ENCODE measurements at places on chromosomes 5 and 9.
A peak's percentile ranks its signal among the peaks of the same experiment; 100 is the strongest.

DNA sequence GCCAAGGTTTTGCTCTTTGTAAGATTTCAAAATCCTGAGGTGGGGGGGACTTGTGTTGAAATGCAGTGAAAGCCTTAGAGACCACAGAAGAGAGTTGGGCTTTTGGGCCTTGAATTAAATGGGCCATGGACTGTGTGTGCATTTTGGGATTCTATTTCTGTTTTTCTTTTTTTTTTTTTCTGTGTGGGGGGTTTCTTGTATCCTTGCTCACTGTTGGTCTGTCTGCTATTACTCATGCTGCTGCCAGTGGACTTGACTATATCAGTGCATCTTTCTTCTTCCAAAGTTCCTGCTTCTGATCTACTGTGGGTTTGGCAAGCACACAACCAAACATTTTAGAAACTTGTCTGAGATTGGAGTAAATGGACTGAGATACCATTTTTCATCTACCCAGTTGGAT is 344.9 kb downstream of the ARL15 start:
- no peak for DNase-seq

DNA sequence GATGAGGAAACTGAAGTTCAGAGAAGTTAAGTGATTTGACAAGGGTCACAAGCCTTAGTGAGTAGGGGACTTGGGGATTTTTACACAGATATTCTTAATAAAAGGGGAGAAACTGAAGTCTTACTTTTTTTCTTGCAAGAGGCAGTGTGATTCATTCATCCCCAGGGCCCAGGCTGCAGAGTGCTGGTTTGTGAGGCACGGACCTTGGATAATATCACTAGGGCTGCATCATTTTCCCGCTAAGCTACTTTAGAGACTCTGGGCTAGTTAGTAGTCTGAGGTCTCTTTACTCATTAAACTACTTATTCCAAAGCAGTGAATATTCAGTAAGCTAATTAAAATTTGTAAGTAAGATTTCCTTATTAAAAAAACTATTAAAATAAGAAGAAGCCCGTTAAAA is 195.0 kb downstream of the PBX3 start:
- DNase-seq: no peak

DNA sequence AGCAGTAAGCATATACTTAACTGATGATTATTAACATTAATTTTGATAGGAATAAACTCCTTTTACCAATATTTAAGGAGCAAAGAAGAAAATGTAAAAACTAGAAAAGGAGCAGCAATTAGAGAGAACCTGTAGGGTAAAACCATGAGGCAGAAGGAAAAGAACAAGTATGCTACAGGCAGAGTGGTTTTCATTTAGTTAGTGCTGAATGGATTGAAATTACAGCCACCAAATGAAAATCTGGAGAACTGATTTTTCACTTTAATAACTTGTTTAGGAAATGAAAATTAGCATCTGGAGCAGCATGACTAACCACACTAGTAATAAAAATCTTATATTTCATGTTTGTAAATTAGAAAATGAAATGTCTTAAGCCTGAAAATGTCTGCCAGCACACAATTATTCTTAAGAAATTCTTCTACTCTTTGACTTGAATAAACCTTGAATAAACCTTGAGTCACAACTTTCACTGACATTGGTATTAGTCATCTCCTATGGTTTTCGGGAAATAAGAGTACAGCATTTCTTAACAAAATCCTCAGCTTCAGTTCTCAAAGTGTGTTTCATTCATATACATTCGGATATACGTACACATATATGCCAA is 1504.9 kb upstream of the C9orf72 start:
- no peak for DNase-seq

- DNase-seq: no peak
Observed at GRCh38 chr5:154892369-154892771, 33.9 kb downstream of the CNOT8 start.

DNA sequence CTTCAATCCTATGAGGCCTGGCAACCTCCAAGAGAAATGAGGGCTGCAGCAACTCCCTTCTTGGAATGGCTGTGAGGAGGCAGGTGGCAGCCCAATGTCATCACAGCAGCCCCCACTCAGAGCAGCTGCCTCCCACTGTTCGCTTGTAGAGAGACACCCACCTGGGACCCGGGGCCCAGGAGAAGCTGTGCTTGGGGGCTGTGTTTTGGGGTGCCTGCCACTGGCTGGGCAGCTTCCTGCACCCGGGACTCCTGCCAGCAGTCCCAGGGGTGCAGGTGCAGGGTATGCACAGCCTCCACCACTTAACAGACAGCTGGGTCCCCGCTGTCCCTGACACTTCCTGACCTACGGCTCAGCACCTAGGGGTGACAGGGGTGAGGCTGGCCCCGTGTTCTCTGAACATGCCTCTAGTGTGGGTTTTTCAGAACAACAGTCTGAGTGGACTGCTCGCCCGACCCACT is 26.2 kb downstream of the NIPAL4 start:
- no peak for DNase-seq

DNA sequence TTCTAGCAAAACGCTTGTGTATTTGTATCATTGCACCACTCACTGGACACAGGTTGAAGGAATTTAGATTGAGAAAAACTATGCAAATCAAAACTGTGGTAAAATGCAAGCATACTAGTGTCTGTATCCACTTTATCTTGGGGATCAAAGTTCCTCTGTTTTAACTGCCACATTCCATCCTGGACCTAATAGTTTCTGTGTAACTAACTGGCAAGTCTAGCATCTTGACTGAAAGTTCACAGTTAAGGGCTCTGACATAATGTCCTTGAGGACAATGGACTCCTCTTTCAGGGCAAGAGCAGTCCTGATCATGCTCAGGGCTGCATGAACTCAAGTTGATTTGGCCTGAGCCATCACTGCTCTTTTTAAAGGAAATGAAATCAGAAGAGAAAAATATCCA is 30.7 kb downstream of the NFIB start:
- DNase-seq: no peak

DNA sequence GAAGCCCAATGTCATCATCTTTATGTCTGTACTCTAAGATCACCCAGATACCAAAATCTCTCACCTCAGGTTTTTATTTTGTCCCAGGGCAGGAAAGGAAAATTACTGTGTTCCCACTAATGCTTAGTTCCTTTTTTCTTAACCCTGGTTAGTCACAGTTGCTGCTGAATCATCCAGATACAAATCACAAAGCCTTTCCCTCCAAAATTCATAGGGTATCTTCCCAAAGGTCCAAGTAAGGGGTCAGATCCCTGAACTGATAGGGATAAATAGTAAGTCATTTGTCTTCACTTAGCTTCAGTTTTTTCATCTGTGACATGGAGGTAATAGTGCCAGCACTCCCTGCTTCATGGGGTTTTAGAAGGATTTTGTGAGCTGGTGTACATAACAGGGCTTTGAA is 2.2 kb downstream of the PLCXD3 start:
- no peak for DNase-seq

DNA sequence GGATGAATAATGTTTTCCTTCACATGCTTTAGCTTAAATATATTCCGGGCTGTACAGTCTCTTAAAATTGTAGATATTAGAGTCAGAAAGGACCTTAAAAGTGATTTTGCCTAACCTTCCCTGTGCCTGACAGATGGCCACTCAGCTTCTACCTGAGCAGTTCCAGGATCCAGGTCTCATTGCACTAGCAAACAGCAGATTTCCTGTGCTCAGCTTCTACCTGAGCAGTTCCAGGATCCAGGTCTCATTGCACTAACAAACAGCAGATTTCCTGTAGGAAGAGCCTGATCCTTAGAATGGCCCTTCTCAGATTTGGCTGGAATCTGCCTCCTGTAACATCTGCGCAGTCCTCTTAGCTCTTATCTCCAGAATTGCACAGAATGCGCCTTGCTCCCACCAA is 219.8 kb downstream of the AOPEP start:
- no peak for DNase-seq

DNA sequence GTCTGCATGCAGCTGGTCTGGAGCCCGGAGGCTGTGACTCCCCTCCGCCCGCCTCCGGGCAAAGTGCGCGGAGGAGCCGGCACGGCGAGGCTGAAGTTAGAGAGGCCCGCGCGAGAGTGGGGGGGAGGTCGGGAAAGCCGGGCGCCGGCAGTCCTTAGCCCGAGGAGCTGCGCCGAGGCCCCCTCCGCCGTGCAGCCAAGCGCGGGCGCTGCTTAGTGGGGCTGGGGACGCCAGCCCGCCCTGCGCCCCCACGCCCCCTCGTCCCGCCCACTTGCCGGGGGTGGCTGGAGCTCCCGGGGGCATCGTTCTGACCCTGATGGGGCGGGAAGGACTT is 403 bp downstream of the NINJ1 start:
- peak; percentile 25 for DNase-seq

DNA sequence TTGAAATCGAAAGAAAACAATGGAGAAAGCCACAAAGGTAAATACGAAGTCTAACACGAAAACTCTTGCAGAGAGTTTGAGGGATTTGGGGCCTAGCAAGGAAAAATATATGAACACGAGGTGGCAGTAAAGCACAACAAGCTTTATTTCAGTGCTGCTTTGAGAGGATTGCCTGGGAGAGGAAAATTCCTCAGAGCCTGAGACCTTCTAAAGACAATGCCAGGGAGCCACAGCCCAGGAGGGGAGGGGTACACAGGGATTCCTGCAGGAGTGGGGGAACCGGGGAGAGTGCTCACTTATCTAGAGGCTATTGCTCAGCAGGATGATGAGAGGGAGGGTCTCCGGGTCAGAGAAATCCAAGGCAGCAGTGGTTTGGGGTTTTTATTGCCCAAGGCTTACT is 134.9 kb upstream of the ADCY2 start:
- DNase-seq: no peak

- no peak for DNase-seq
Observed at GRCh38 chr9:108156270-108156998, 666.9 kb upstream of the KLF4 start.

- DNase-seq: no peak
Observed at GRCh38 chr9:34546834-34547827, 24.3 kb upstream of the ENHO start.

DNA sequence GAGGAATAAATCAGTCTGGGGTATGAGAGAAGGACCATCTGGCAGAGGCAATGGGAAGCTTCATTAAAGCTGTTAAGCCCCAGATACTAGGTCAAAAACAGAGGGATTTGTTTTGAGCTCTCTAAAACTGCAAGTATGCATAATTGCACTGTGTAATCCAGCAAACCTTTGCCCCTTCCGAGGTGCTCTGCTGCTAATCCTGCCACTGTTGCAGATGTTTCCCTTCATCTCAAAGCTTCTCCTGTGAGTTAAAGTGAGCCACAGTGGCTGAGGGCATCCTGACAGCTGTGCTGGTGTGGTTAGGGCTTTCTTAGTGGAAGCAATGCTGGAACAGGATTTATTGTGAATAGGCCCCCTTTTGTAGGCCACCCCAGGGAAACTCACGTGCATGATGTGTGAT is 160.3 kb upstream of the TRPC7 start:
- DNase-seq: no peak

DNA sequence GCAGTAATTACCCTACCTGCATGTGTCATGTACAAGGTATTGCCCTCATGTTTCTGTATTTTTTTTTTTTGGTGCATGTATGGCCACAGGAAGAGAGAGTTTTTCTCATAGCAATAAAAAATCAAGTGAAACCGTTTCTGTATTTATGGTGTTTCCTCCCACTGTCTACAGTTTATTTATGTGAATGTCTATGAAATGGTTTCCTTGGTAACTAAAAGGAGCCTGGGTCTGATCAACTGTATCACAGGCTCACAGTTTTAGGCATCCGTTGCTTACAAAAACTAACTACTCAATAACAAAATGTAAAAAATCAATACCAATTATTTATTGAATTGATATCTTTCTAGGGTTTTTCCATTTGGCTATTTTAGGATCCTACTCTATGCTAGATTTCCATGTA is 464.4 kb downstream of the TAF11L14 start:
- DNase-seq: no peak

- no peak for DNase-seq
Observed at GRCh38 chr9:127303830-127304229, 39.3 kb downstream of the GARNL3 start.

- no peak for DNase-seq
Observed at GRCh38 chr9:95053611-95054570, 263.6 kb downstream of the FANCC start.

GRCh38 chr9:70340572-70340971 is 73.9 kb downstream of the KLF9 start:
- DNase-seq: no peak

DNA sequence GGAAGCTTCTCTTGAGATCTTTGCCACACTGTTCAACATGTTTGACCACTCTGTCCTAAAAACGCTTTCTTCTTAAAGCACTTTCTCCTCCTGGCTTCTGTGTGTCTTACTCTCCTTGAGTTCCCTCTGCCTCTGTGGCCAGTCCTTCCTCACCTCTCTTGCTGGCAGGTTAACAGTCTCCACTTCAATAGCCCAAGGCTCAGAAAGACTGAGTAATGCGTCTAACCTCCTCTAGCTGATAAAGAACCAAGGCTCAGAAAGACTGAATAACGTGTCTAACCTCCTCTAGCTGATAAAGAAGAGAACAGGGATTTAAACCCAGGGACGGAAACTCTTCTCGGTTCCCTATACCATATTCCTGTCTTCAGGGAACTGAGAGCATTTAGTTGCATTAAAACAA is 205.2 kb downstream of the AOPEP start:
- no peak for DNase-seq

GRCh38 chr5:68315679-68316271 is 100.2 kb downstream of the PIK3R1 start:
- no peak for DNase-seq

DNA sequence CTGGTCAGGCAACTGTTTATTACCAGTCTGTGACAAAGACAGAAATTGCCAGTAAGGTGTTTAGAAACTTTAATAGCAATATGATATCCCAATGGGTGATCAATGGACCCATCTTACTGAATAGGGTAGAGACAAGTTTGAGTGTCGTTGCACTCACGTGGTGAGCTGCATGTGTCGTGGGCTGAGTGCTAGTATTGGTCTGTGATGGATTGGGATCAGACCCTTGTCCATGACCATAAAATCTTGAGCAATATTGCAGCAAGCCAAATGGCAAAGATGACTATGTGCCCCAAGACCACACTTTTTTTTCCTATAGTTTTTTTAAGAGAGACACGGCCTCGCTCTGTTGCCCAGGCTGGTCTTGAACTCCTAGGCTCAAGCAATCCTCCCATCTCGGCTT is 114.5 kb downstream of the PALM2AKAP2 start:
- no peak for DNase-seq

DNA sequence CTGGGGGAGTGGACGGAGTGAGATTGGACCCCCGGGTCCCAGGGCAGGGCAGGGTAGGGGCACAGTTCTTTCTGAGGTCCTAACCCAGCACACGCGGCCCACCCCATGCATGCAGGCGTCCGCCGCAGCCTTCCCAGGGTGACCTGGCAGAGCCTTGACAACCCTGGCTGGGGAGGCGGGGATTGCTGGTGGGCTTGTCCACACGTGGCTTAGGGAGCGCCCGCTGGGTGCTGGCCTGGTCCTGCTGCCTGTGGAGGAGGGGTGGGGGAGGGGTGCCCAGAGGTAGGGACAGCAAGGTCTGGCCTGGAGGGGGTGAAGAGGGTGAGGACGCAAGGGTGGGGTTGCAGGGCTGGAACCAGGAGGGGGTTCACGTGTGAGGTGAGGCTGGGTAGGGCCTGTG is 6.0 kb downstream of the RXRA start:
- DNase-seq: no peak

GRCh38 chr9:130020618-130021017 is 22.4 kb downstream of the FNBP1 start:
- no peak for DNase-seq

Measured in activated T-helper 1 cell treated with Interleukin-2 at 50 U/mL for 16 hours (primary cell).